Suppressor macrophage (primary cell): ENCODE measurements at places on chromosomes 6 and 20.

DNA sequence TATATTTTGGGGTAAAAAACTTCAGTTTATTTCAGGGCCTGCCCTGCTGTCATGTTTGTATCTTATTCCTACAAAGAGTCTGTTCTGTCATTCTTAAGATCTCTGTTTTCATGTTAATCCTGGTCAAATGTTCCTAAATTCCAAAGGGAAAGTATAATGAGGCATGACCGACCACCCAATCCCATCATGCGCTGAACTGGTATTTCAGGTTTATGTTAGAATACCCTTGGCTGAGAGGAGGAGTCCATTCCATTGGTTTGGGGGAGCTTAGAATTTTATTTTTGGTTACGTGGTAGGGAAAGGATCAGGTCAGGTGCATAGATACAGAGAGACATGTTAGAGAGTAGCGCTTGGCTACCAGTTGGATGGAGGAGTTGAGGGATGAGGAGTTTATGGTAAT, 25.7 kb downstream of the CFAP61 start:
- DNase-seq: no peak

DNA sequence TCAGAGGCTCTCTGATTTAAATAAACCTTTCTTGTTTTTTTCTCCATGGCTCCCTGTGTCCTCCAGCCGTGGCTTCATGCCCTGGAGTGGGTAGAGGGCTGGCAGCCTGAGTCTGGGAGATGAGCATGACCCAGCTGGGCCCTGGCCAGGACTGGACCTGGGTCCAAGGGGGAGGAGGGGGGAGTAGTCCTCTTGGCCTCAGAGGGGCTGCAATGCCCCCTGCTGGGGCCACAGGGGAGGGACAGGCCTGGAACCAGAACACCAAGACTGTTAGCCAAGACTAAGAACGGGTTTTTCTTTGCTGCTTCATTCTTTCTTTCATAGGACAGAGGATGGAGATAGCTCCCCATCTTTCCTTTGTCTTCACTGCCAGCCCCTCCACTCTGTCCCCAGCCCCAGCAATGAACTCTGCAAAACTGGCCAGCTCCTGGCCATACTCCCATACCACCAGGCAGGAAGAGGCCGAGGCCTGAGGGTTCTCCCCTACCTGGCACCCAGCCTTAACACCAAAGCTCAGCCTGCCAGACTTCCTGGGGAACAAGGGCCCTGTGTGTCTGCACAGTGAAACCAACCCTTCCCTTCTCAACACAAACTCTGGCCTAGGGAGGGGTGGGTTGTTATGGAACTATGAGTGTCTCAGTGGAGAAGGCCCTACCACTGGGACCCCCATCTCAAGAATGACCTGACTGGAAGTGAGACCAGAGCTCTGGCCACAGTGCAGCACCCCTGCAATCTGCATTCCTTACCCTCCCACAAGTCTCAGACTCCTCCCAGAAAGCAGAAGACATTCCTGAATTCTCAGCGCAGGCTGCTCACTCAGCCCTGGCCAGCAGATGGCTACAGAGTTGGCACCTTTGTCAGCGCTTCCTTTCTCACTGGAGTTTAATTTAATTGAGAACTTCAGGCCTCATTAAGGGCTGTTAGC, 11.0 kb downstream of the SLC29A1 start:
- peak; percentile 57 for DNase-seq

DNA sequence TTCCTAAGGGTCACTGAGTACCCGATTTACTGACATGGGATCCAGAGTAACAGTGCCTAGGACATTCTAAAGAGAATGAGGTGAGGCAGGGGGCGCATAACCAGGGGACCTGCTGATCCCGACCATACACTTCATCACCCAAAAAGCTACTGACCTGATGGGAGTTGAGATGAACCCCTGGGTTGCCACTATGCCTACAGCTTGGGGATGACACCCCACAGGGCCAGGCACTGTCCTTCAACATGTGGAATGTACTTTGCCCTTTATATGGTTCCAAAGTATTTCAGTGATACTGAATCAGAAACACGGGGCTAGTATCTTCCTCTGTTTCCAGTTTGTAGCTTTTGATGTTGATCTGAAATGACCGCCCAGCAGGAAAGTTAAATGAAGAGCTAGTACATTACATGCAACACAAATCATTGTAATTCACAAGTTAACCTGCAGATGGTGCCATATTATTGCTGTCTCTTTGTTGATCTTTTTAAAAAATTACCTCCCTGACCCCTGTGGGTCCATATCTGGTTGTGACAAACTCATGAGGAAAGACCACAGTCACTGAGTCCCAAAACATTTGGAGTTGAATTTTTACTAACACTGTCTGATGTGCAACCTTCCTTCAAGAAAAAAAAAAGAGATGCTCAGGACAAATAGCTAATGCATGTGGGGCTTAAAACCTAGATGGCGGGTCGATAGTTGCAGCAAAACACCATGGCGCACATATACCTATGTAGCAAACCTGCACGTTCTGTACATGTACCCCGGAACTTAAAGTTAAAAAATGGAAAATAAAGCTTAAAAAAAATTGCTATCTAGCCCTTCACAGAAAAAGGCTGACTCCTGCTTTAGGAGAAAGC, 42.7 kb upstream of the GCNT2 start:
- peak; percentile 69 for DNase-seq

- DNase-seq: no peak
These were observed 244.2 kb downstream of the NRN1 start for GRCh38 chr6:5762561-5762968.

DNA sequence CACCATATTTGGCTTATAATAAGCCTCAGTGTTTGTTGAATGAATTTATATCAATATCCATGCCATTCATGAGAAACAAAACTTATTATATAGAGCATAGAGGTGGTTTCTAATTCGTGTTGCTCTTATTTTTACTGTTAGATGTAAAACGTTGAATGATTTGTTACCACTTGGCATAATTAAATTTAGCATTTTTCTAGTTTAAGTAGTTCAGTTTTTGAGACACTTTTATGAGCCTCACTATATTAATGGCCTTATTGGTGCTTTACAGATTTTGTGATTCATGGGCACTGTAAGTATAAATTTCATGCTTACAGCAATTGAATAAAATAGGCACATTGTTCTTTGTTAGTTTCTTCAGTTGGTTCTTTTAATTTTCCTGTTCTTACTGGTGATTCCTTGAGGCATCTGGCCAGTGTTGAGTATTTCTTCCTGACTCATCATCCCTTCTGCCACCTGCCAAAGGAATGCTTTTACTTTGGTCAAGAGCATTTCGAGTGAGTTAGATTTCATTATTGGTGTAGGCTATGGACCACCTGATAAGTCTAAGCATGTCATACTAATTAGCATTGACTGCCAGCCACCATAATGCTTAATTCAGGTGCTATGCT, 34.8 kb downstream of the CDKAL1 start:
- DNase-seq: no peak
